NCI-H446 treated with DMSO at 0.1 percent for 48 hours (cell line): ENCODE measurements at places on chromosomes 13 and 19.
A peak's percentile ranks its signal among the peaks of the same experiment; 100 is the strongest.

DNA sequence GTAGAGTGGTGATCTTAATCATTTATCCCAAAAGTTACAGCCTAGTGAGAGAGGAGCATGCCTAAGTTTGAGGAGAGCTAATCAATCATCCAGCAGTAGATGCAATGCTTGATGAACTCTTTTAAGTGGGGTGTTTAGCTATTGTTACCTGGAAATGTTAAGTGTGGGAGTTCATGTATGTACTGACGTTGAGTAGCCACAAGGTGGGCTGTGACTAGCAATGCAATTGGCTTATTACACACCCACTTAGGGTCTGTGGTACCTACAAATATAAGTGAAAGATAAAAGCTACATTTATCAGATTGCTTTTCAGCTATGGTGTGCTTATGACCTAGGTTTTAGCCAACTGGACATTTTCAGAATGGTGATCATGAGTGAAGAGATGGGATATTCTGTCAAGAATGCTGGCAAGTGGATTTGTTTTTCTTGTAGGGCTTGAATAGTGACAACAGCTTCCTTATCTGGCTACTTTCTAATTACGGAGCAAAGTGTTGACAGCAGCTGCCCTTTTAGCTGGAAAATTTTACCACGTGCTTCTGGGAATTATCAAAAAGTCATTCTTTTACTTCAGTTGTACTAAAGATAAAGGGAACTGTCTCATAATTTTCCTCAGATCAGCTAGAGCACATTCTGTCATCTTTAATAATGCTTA, 170.6 kb downstream of the POSTN start:
- no peak for DNase-seq

GRCh38 chr13:76853921-76854608, 32.1 kb downstream of the KCTD12 start:
- no peak for DNase-seq

DNA sequence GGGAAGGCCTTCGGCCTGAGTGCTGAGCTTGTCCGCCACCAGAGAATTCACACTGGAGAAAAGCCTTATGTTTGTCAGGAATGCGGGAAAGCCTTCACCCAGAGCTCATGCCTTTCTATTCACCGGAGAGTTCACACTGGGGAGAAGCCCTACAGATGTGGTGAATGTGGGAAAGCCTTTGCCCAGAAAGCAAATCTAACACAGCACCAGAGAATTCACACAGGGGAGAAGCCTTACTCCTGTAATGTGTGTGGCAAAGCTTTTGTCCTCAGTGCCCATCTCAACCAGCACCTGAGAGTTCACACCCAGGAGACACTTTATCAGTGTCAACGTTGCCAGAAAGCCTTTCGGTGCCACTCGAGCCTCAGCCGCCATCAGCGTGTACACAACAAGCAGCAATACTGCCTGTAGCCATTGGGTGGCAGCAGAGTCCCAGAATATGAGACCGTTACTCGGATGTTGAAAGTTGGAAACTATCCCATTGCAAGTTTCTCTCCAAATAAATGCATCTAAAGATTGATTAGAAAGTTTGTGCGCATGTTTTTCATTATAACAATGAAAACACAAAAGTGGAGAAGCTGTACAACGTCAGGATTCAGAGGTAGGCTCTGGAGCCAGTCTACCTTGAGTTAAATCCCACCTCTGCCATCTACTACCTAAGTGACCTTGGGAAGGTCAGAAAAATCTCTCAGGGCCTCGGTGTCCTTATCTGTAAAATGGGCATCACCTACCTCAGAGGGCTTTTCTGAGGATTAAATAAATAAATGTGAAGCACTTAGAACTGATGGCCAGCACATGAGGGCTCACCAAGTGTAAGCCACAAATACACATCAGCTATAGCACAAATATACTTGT, 21.1 kb downstream of the ZNF473 start:
- DNase-seq: no peak

DNA sequence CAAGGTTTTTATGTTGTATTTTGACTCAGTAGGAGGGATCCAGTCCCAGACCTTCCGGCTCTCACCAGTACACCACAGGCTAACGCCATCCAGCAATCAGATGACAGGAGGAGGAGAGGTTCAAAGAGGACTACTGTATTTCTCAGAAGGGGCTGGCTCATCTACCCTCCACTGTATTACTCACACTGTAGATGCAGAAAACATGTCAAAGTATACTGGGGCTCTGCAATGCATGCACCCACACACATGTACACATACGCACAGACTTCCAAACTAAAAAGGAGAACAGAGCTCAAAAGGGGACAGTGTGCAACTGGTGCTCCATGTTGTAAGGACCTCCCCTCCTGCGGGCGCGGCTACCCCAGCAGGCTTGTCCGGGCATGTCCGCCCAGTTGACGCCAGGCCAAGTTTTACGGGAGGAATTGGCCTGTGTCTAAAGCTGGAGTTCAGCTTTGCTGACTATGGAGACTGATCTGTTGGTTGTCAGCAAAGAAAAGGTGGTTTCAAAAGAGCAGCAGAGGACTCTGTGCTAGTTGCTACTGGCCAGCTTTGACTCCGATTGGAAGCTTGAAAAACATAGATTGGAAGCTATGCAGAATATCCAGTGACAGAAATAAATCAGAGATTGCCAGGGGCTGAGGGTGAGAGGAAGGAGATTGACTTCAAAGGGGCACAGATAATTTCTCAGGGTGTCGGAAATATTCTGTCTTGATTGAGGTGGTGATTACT, 314.2 kb downstream of the DLEU7 start:
- DNase-seq: peak; percentile 77

GRCh38 chr13:99968521-99969452, 2.8 kb downstream of the ZIC5 start:
- DNase-seq: no peak

- no peak for DNase-seq
These were observed 25.2 kb downstream of the ZNF383 start for GRCh38 chr19:37243206-37243632.

GRCh38 chr13:42116225-42116624, 67.8 kb downstream of the DGKH start:
- no peak for DNase-seq

GRCh38 chr19:15216363-15216762, 15.6 kb upstream of the NOTCH3 start:
- no peak for DNase-seq

DNA sequence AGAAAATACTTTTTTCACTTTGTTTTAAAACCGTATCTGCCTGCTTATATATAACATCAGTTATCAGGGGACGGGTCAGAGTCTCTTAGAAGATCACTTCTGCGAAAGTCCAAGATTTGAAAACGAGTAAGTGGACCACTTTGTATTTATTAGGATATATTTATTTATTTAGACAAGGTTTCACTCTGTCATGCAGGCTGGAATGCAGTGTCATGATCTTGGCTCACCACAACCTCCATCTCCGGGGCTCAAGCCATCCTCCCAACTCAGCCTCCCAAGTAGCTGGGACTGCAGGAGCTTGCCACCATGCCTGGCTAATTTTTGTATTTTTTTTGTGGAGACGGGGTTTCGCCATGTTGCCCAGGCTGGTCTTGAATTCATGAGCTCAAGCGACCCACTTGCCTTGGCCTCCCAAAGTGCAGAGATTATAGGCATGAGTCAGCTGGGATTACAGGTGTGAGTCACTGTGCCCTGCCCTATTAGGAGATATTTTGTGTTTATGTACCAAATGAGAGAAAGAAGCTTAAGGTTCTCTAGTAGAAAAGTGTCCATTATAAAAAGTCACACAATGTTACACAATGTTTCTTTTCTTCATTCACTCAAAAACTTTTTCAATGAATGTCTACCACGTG, 39.5 kb downstream of the RASL11A start:
- no peak for DNase-seq

DNA sequence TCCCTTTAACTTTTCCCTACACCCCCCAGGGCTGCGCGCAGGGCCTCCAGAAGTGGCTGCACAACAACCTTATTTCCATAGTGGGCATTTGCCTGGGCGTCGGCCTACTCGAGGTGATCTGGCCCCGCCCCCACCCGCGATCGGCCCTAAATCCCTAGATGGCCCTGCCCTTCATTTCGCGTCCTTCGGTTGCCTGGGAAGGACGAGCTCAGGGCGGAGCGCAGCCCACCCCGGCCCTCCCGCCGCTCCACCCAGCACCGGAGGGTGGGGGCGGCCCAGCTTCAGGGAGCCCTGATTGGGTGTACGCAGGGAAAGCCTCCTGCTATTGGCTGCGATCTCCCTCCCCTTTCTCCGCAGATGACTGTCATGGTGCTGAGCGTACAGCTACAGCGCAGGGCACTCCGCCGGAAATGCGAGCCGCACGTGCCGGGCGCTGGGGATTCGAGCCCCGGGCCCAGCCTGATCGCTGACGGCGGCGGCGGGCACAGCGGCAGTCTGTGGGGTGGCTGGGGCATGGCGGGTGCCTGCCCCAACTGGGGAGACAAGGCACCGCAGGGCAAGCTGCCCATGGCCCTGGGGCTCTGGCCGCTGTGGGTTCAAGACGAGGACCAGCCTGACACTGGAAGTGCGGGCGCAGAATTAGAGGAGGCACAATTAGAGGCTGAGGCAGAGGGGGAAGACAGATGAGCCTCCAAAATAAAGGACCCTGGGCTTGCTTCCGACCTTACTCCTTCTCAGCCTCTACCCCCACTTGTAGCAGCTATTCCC, 4.3 kb downstream of the CD37 start:
- DNase-seq: no peak

DNA sequence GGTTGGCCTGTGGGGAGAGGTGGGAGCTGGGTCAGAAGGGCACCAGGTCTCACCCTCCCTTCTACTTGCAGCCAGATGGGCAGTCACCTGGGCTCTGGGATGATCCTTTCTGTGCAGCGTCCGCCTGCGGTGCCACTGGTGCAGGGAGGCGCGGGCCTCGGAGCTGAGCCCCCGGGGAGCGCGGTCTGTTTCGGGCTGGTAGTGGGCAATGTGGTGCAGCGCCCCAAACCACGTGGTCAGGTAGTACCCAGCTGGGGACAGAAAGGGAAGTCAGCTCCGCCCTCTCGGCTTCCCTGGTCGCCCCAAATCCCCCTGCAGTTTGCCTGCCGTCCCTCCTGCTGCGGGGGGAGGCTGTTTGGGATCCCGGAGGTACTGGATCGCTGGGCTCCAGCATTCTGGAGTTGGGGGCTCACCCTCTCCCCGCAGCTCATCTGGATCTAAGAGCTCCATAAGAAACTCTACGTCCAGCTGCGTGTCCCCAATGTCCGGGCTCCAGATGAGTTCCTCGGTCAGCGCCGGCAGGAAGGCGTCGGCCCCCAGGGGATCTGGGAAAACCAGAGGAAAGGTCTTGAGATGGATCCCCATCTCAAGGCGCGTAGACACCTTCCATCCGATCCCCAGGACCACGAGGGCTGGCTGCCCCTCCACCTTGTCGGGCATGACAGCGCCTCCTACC, 8.8 kb downstream of the RINL start:
- no peak for DNase-seq

GRCh38 chr13:41648314-41648935, 191.1 kb downstream of the RGCC start:
- no peak for DNase-seq

- DNase-seq: no peak
These were observed 497.2 kb downstream of the DIAPH3 start for GRCh38 chr13:59666504-59666903.

- no peak for DNase-seq
These were observed 20.1 kb downstream of the COL4A2 start for GRCh38 chr13:110327051-110327721.

DNA sequence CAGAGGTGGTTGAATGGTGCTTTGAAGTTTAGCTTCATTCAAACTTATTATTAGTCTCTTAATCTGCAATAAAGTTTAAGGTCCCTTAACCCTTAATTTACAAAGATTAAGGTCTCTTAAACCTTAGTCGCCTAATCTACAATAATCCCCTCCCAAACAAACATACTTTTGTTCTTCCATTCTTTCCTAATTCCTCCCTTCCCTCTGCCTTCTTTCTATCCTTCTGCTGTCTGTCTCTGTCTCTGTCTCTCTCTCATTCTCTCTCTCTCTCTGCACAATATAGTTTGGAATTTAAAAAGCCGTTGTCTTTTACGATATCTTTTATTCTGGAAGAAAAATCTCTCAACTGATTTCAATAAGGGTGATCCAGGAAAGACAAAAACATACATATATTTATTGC, 1096.8 kb upstream of the ATXN8OS start:
- no peak for DNase-seq

GRCh38 chr19:54149021-54149812, 10.3 kb downstream of the LENG1 start:
- no peak for DNase-seq

GRCh38 chr13:45280751-45281634, 60.0 kb downstream of the TPT1 start:
- peak; percentile 40 for DNase-seq

DNA sequence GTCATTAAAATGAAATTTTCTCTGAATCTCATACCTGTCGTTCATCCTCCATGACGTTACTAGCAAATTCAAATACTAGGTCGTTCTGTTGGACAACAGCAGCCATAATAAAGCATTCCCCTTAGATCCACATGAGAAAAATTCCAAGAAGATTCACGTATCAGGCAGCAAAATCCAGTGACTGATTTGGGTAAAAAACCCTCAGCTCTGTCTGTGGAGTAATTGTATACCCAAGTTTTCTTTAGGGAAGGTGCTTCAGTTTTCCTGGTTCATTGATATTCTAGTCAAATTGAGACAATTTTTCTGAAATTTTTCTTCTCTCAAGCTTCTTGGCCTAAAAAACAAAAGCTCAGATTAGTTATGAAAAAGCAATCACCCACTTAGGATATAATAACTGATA, 37.2 kb downstream of the ELF1 start:
- no peak for DNase-seq

DNA sequence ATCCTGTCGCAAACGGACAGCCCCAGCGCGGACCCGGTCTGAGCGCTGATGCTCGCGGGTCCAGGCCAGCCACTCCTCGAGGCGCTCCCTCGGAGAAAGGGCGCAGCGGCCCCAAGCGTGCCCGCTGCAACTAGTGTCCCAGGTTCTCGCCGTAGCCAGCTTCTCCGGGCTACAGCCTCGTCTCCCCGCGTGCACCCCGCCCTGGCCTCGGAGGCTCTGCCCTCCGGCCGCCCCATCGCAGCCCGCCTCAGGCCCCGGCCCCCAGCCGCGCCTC, 487 bp downstream of the FLT1 start:
- no peak for DNase-seq
